ENCODE measurements at places on chromosomes 13 and 19.

GRCh38 chr19:54668353-54668752 is 5.6 kb downstream of the LILRB4 start:
- DNase-seq = no peak

GRCh38 chr13:100502446-100502845 is 86.1 kb downstream of the GGACT start:
- DNase-seq = no peak

DNA sequence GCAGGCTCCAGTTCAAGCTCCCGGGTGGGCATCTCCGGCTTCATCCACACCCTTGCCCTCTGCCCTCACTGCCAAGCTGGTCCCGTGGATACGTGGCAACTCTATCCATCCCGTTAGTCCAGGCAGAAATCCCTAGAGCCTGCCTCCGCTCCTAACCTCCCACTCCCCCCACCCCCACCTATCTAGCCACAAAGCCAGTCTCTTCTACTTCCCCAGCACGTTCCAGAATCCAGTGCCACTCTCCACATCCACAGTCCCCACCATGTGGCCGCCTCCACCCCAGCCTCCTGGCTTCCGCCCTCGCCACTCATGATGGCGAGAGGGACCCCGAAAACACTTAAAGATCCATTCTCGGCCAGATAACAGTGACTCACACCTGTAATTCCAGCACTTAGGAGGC is 3.8 kb downstream of the YIPF2 start:
- no peak for DNase-seq

DNA sequence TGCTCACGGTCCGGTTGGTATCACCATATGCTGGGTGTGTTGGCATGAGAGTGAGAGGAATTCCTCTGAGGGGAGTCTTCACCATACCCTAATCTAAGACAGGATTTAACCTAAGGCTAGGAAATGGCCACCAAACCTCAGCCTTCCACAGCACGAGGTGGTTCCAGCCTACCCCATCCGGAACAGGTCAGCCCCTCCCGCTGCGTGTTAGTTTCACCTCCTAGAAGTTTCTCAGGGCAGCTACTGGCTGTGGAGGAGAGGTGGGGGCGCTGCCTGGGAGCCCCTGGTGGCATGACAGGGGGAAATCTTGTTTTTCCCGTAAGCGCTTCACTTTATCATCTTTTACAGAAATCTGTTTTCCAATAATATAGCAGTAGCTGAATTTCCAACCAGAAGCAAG is 55.1 kb downstream of the RGCC start:
- DNase-seq = no peak

DNA sequence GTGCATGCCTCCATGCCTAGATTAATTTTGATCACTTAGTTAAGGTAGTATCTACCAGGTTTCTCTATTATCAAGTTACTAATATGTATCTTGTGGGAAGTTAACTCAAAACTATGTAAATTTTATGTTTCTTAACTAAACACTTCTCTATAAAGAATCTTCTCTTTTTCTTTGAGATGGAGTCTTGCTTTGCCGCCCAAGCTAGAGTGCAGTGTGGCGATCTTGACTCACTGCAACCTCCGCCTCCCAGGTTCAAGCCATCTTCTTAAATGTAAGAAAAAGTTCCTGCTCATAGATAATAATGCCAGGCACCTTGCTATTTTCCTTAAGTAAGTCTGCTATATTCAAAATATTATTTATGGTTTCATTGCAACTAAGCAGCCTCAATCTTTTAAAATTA is 58.4 kb downstream of the ELF1 start:
- DNase-seq = no peak

- DNase-seq = no peak
Measured at GRCh38 chr19:15379999-15380647, 536 bp upstream of the AKAP8 start.
